ENCODE measurements at places on chromosomes 3 and 15.
A peak's percentile ranks its signal among the peaks of the same experiment; 100 is the strongest.

DNA sequence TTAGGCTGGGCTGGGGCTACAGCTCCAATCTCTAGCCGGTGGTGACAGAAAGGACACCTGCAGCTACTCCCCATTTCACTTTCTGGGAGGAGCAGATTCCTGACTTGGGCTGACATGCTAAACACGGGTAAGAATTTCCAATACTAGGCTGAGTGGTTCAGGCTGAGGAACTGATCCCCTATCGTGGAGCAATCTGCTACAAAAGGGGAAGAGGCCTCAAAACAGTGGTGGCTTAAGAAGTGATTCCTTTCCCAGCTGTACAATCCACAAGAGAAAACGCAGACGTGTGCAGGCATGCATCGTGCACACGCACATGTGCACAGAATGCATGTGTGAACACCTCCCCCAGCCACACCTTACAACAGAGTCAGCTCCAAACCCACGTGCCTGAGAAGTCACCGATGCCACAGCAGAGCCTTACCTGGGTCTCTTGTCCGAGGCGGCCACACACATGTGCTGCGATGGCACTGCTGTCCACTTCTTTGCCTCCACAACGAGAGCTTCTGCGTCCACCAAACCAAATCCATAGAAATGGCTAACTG, 86.7 kb upstream of the SNRPA1 start:
- DNase-seq = no peak

DNA sequence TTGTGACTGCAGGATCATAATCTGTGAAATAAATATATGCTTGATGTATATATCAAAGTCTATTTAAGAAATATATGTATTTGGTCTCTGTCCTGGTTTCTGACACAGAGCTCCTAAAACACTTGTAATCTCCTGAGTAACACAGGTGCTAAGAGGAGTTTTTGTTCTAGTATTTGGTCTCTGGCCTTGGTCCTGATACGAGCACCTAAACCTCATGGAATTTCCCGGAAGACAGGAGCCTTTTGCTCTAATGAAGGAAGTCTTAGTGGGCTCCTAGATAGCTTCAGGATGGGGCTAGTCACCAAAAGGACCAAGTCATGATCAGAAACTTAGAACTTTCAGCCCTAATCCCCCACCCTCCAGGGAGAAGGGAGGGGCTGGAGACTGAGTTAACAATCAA, 19.2 kb upstream of the MUSTN1 start:
- DNase-seq = no peak

DNA sequence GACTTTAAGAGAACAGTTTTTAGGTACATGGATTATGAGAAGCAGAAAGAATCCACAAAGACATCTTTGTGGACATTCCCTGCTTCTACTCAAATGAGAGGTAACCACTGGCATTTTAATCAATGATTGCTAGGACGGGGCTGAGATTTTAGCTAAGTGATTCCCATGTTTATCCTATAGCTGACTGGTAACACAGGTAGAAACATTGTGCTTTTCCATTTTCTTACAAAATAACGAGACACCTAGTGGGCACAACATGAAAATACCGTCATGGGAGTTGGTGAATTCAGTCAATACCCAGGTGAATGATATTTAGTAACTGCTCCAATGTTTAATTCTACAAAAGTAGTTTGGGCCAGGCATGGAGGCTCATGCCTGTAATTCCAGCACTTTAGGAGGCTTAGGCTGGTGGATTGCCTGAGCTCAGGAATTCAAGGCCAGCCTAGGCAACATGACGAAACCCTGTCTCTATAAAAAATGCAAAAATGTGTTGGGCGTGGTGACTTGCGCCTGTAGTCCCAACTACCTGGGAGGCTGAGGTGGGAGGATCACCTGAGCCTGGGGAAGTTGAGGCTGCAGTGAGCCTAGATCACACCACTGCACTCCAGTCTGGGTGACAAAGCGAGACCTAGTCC, 37.2 kb upstream of the DENND4A start:
- DNase-seq = peak; percentile 21

DNA sequence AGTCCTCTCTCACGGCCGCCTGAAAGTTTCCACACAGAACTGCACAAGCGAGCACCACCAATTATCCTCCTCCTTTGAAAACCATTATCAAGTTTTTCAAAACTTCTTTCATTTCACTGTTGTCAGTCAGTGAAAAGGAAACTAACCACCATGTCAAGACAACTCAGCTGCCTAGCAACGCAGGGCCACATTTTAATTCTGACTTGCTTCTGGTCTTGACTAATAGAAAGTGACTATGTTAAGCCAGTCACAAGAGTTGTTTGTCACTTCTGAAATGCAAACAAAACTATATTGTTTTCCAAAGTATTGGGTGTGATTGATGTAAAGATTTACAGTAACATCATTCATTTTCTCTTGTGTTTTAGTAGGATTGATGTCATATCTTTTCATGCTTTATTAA, 612.8 kb upstream of the AGTR1 start:
- no peak for DNase-seq

GRCh38 chr15:39801641-39802309, 19.1 kb upstream of the FSIP1 start:
- DNase-seq = no peak

GRCh38 chr15:101455291-101456025, 34.0 kb downstream of the PCSK6 start:
- DNase-seq = peak; percentile 34

DNA sequence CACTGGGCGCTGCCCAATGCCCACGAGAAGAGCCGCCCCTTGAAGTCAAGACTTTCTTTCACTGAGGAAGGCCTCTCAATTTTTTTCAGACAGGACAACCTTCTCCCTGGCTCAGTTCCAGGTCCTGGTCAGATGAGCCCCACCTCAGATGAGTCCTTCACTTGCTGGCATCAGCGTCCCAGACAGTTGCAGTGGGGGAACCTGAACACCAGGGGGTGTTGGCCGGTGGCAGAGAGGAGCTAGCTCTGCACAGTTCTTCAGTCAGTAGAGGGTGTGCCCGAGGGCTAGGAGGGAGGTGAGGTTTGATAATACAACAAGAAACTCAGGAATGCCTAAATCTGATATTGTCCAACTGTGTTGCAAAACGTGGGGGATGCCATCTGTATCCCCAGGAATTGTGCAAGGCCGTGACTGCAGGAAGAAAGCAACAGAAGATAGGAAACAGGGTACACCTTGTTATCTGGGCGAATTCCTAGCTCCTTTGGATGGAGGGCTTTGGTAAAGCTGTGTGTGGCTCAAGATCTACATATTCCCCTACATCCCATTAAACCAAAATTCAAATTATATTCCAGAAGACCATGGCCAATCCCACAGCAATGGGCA, 34.3 kb downstream of the CCR3 start:
- DNase-seq = peak; percentile 32

DNA sequence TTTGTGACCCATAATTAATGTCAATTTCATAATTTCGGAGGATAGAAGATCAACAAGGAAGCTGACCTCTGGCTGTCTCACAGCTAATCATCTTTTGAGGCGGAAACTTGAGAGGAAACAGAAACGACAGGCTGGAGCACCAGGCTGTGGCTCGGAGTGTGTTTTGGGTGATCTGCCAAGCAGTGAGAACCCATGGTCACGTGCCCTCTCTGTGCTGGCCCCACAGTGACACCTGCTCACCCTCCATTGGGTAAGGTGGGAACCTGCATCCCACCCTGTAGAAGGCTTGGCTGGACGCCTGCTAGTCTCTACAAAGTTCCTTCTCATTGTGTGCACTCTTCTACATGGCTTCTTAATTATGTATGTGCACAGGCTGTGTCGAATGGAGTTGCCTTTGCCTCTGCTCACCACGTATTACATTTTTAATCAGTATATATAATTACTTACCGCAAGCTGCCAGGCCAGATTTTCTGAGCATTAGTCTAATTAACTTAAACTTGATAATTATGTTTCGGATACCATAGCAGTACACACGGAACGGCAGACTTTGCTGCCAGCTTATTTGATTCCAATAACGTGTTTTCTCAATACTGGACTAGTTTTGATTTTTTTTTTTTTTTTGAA, 719.4 kb upstream of the CFAP20DC start:
- no peak for DNase-seq

DNA sequence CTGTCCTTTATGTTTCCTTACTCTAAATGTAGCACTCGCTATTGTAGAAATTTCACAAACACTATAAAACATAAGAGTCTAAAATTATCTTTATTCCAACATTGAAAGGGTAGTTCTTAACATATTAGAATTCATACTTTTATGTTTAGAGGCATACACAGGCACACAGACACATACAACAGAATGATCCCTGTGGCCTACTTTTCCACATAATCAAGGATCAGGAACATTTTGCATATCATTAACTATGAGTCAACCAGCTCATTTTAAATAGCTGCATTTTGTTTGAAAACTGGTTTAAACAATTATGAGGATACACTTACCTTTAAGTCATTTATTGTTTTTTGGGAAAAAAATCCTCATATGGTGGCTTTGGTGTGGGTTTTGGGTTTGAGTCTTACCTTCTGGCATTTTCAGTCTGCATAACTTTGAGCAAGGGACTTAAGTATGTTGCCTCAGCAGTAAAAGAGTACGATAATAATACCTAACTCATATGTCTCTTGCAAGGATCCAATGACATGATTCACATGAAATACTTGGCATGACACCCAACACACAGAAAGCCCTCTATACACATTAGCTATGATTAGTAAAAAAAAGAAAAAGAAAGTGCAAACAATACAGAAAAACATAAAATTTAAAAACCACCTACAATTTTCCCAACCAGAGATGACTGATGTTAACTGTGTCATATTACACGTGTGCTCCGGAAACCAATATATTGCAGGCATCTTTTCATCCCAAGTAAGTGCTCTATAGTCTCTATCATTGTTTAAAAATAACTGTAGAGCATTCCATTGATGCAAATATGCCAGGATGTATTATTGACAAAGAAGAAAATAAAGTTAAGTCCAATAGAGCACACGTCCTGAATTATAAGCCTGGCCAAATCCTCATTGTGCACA, 213.1 kb upstream of the ADAMTS9 start:
- DNase-seq = no peak

DNA sequence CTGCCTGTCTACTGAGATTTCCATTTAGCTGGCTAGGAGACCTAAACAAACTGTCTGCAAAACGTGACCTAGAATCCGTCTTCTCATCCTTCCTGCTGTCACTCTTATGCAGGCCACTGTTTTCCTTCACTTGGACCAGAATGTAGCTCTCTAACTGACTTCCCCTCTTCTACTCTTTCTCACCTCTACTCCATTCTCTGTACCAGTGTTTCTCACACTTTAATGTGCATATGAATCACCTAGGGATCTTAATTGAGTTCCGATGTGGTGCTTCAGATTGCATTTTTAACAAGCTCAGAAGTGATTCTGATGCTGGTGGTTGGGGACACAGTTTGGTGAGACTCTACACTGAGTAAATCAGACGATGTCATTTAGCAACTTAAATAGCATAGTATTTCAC, 1.6 kb upstream of the GBE1 start:
- no peak for DNase-seq

GRCh38 chr3:183291497-183292031, 38.5 kb downstream of the B3GNT5 start:
- peak; percentile 39 for DNase-seq

- DNase-seq = peak; percentile 87
Observed at GRCh38 chr3:152405915-152406802, 137.4 kb downstream of the MBNL1 start.

GRCh38 chr15:45242289-45242688, 9.7 kb upstream of the SLC28A2 start:
- no peak for DNase-seq

GRCh38 chr3:87349833-87350232, 73.4 kb upstream of the POU1F1 start:
- no peak for DNase-seq

GRCh38 chr3:84440291-84440690, 518.5 kb upstream of the CADM2 start:
- DNase-seq = no peak

DNA sequence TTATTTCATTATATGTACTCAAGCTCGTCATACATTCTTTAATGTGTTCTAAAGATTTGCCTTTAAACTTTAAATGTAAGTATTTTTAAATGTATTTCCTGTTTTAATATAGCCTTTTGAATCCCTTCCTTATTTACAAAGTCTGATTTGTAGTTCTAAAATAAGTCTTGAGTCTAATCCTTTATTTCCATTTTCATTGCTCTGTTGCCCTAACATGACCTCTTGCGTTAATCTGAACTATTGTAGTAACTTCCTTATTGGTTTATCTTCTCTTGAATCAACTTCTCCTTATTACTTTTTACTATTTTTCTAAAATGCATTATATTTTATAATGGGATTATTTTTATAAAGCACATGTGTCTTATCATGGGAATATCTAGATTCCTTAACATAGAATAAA, 24.0 kb downstream of the KNL1 start:
- no peak for DNase-seq

- DNase-seq = no peak
Observed at GRCh38 chr15:52352086-52352485, 56.5 kb upstream of the MYO5C start.

- DNase-seq = no peak
Observed at GRCh38 chr3:5194341-5194740, 6.8 kb downstream of the EDEM1 start.

- DNase-seq = no peak
Observed at GRCh38 chr3:2096216-2096615, 2.5 kb upstream of the CNTN4 start.

DNA sequence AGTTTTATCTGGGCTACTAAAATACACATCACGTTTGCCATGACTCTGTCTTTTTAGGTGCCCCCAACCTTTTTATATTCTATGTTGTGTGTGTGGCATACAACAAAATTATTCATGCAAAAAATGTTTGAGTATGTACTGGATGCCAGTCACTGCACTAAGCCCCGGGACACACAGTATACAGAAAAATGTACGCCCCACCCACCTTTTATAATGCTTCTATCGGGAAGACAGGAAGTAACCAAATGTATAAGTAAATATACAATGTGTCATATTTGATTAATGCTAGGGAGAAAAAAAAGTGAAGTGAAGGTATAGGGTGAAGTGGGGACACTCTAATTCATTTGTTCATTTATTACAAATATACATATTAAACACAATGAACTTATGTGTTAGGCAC, 503.4 kb upstream of the MDFIC2 start:
- no peak for DNase-seq

DNA sequence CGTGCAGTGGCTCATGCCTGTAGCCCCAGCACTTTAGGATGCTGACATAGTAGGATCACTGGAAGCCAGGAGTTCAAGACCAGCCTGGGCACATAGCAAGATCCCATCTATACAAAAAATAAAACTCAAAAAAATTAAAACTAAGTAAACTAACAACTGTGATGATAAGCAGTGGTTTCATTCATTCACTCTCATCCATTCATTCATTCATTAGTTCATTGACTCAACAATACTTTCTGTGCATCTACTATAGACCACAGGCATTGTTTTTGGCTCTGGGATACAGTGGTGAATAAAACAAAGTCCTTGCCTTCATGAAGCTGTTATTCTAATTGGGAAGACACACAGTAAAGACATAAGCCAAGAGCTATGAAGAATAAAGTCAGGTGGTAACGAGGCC, 7.5 kb upstream of the TMEM212 start:
- DNase-seq = no peak

- DNase-seq = no peak
Observed at GRCh38 chr3:183438735-183439134, 10.3 kb upstream of the MCF2L2 start.

- no peak for DNase-seq
Observed at GRCh38 chr3:165382672-165383071, 186.5 kb upstream of the SLITRK3 start.

GRCh38 chr3:194910414-194910984, 224.8 kb downstream of the FAM43A start:
- no peak for DNase-seq

- DNase-seq = peak; percentile 47
Observed at GRCh38 chr3:107855710-107856109, 235.1 kb downstream of the CD47 start.

GRCh38 chr3:106826791-106827311, 550.4 kb upstream of the CCDC54 start:
- DNase-seq = no peak

Data from EL (cell line).